ENCODE measurements at places on chromosomes 4 and X.

DNA sequence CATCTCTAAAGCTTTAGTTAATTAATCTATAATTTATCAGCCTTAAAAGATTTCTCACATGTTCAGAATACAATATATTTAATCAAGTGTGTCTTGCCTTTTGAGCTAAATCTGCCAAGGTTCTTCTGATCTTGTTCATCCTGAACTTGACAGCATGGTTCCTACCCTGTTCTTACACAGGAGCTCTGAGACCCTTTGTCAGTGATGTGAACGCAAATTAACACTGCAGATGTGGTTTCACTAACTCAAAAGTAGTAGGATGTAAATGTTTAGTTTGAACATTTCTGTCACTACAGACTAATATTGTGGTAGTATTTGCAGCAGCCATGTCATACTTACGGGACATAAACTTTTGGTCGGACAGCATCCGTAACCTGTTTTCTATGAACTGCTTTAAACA lies 59.4 kb downstream of the SMARCAD1 start:
- no peak for DNase-seq

GRCh38 chrX:843306-843705 lies 212.7 kb downstream of the SHOX start:
- DNase-seq, result no peak

- no peak for DNase-seq
Measured at GRCh38 chrX:98717970-98718369, 1692.1 kb downstream of the PCDH19 start.

GRCh38 chrX:16347968-16348670 lies 180.8 kb downstream of the MAGEB17 start:
- no peak for DNase-seq

GRCh38 chrX:45323387-45323786 lies 122.7 kb upstream of the DIPK2B start:
- DNase-seq, result no peak

- DNase-seq, result no peak
Measured at GRCh38 chr4:6118201-6118600, 82.1 kb downstream of the JAKMIP1 start.

DNA sequence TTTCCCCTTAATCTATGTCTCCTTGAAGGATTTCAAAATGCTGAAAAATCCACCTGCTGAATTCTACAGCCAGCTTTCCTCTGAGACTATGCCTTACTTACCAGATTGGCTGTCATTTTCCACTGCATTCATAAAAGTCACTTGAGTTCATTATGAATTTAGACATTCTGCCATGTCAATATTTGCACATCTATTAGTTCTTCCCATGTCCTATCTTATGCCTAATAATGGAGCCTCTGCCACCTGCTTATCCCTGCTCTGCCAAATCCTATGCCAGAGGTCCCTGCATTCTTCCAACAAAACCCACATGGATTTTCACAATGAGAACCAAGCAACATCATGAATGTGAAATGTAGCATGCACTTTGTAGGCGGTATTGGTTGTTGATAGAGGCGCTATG lies 42.6 kb downstream of the GASK1B start:
- no peak for DNase-seq

DNA sequence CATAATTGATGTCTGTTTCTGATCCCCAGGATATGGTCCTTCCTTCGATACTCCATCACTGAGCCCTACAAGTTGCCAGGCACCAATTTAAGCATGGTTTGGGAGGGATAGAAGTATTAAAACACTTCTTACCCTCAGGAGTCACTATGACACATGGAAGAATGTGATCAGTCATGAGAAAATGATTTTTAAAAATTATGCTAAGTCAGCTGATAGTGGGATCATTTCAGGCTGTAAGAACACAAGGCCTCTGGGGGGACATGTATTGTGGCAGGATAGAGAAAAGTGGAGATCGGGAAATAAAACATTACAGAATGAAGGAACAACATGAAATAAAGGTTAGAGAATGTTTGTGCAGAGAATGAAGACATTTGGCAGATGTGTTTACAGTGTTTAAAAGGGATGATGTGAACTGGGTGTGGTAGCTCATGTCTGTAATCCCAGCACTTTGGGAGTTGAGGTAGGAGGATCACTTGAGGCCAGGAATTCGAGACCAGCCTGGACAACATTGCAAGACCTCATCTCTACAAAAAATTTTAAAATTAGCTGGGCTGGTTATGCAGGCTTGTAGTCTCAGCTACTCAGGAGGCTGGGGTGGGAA lies 64.0 kb downstream of the ELOVL6 start:
- DNase-seq, result no peak

DNA sequence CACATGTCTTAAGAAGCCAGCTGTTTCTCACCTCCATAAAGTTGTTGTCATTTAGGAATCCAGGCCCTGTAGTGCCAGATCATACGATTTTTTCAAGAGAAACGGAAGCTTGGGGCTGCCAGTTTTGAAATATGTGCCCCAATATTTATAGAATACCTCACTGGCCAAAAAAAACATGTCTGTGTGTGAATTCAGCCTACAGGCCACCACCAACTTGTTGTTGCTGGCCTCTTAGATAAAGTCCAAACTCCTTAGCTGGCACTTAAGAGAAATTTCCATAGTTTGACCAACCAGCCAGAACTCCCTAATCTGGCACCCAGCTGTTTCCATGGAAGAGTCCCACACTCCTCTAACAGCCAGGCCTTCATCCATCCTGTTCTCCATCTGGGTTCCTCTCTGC lies 74.1 kb downstream of the WDR19 start:
- DNase-seq, result no peak

- DNase-seq, result no peak
Measured at GRCh38 chrX:639151-639550, 8.6 kb downstream of the SHOX start.

- DNase-seq, result no peak
Measured at GRCh38 chrX:133789829-133790228, 195.6 kb downstream of the GPC3 start.

- DNase-seq, result no peak
Measured at GRCh38 chrX:120617996-120618630, 11.7 kb downstream of the C1GALT1C1 start.

DNA sequence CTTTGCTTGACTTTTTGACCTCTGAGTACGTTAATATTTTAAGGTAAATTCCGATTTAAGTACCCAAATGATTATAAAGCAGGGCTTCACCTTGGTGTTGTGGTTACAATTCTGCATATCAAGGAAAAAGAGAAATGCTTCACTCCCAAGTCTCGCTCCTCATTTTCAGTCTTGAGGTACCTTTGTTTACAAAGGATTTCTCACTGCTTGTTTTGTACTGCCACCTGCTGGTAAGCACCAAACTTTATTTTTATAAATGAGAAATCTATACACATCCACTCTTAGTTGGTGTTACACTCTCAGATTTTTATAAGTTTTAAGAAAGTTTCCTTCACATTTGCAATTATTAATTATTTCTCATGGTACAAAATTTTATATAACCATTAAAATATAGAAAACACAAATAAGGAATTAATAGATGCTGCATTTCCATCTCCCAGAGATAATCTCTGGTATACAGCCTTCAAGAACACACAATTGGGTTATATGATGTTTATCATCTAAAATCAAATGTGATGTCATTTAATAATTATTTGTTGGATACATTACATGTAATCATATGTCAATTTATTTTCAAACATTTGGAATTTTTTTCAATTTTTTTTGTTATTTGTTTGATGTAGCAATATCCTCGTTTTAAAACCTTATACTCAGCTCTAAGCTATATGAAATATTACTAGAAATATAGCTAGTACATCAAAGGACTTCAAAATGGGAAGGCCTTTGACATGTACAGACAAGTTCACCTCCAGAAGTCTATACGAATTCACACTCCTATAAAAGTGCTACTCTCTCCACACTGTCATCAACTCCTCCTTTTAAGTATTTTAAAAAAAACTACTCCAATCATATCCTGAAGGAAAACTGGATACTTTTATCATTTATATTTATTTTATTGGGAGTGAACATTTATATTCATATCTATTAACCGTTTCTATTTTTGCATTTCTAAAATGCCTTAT lies 179.9 kb downstream of the KCNIP4 start:
- DNase-seq, result no peak

DNA sequence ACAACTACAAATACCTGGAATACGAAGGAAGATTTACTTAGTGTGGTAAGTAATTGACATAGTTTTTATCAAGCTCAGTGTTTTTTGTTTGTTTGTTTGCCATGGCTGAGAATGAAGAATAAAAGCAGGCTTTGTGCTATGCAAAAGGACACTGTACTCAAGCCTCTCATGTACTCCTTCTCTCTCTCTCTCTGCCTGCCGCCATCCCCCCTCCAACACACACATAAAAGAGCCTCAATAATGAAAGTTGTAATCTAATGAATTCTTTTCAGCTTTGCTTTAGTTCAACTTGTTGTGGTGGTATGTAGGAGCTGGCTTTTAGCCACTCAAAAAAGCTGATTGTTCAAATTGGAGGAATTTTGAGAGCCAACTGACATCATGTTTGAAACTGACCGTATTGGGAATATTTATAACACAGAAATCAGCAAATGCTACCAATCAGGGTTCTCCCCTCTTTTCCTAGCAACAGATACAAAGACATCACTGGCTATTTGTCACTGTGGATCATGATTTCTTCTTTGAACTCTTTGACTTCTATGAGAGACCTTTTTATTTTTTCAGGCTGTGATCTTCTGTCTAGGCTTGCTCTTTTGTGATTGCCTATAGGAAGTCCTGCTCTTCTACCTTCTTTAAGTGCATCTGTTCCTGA lies 1148.8 kb downstream of the RAPGEF2 start:
- DNase-seq, result no peak

GRCh38 chrX:134660627-134661026 lies 2.4 kb upstream of the PLAC1 start:
- DNase-seq, result no peak

DNA sequence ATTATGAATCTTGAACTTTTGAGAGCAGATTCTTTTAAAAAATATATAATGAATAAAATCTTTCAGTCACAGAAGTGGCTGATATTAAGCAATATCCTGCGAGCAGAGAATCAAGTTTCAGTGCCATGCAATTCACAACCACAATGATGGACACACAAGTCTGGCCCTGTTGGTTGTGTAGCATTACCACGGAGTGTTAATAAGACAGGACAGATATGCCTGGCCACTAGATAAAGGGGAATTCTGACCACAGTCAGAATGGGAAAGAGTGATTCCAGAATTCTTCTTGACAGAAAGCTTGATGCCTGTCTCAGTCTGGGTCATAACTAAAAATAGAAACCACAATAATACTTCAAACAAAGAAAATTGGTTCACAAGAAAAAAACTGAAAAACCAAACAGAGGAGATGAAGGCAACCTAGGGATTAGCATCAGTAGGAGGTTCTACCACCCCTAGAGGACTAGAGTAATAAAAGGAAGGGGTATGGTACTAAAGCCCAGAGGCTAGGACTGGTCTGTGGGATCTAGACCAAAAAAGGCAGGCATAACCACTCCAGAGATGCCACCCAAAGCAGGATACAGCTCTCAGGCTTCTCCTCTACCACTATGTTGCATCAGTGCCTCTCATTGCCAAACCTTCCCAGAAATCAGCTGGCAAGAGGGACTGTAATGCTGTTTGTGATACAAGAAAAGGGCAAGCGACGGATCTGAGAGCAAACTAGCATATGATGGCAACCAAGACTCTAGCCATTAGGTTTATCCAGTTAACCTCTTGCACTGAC lies 59.0 kb downstream of the RNF150 start:
- DNase-seq, result no peak

GRCh38 chr4:20354120-20354519 lies 102.4 kb downstream of the SLIT2 start:
- no peak for DNase-seq

DNA sequence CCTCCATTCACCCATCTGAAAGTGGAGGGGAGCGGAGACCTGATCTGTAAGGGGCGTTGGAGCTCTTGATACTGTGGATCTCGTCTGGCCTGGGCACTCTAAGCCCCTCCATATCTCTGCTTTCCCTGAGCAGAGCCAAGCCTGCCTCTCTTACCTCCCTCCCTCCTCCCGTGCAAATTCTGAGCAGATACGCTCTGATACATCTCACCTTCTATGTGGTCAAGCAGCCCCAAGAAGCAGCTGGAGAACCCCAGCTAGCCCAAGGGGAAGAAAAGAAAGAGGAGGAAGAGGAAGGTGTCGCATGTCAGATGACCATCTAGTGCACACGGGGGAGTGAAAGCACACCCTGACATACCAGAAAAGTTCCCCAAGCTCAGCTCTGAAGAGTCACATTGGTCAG lies 1.9 kb upstream of the DGAT2L6 start:
- DNase-seq, result no peak

- DNase-seq, result no peak
Measured at GRCh38 chr4:13368217-13368616, 115.9 kb downstream of the RAB28 start.

DNA sequence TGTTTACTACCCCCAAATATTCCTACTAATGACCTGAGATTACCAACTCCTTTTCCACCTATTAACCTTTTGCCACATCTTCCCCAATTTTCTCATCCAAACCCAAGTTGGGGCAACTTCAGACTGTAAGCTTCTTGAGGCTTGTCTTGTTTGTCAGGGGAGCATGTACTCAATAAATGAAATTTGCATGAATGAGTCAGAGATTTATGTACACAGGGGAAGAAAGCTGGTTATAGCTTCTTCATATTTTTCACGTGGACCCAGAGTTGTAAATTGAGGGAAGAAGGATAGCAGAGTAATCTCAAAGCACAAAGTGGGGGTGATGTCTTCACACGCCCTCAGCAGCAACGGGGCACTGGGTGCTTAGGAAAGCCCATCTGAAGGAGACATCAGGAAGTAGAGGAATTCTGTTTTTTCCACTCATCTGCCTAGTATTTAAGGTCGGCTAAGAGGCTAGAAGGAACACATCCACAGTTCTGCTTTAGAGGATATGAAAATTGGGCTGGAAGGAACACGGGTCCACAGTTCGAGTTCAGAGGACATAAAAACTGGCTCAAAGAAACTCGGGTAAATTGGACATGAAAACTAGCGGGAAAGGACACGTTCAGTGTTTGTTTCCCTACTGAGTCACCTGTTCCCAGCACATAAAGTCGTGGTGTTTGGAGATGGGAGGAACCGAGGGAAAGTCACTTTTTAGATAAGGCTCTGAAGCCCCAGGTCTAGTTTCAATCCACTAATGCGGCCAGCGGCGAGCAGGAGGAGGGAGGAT lies 696 bp upstream of the CA5B start:
- DNase-seq, result no peak

- DNase-seq, result no peak
Measured at GRCh38 chr4:19327364-19327763, 924.3 kb upstream of the SLIT2 start.

DNA sequence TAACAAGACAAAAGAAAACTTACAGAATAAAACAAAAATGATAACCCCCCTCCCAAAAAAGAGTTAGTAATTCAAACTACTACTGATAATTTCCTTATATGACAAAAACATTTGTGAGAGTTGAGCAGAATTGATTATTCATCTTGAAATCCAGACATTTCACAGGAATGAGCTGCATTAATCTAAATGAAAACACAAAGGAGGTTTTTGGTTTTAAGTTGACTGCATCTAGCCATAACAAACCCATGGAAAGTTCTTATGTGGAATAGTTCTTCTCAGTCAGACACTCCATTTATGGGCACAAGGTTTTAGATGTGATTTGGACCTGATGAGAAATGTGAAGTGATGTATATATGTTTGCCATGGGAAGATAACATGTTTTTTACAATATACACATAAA lies 95.4 kb downstream of the VCX2 start:
- no peak for DNase-seq

- no peak for DNase-seq
Measured at GRCh38 chr4:144970597-144970996, 127.4 kb downstream of the ANAPC10 start.

- DNase-seq, result no peak
Measured at GRCh38 chrX:38282049-38282448, 45.3 kb downstream of the RPGR start.

GRCh38 chr4:140609548-140610425 lies 41.0 kb upstream of the UCP1 start:
- no peak for DNase-seq
